ENCODE measurements at places on chromosomes 6 and 20. TPM values are rescaled to one million over a fixed set of nuclear protein-coding genes. Genes with fewer than 3 reads are reported as not detected.

DNA sequence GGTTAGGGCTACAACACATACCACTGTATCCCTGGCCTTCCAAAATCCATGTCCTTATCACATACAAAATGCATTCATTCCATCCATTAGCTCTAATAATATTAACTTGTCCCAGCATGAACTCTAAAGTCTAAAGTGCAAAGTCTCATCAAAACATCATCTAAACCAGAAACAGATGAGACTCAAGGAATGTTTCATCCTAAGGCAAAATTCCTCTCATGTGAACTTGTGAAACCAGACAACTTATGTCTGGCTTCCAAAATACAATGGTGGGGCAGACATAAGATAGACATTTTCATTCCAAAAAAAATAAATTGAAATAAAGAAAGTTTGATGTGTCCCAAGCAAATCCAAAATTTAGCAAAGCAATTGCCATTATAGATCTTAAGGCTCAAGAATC is 257.4 kb downstream of the HTR1B start:
- H3K27me3 ChIP-seq = no peaks in the 10 kb centered on the region
- no peak overlapping the region for H3K4me3 ChIP-seq
- no peak for DNase-seq
- H3K4me1 ChIP-seq = no peaks in the 10 kb centered on the region

The LPA gene
- not detected for total RNA-seq

- peak overlapping the region; percentile 100 for H3K27ac ChIP-seq
- no peaks in the 10 kb centered on the region for H3K27me3 ChIP-seq
Measured at GRCh38 chr20:45971425-45971674, 653 bp downstream of the ZNF335 start.

The BPIFB2 gene
- not detected for total RNA-seq

DNA sequence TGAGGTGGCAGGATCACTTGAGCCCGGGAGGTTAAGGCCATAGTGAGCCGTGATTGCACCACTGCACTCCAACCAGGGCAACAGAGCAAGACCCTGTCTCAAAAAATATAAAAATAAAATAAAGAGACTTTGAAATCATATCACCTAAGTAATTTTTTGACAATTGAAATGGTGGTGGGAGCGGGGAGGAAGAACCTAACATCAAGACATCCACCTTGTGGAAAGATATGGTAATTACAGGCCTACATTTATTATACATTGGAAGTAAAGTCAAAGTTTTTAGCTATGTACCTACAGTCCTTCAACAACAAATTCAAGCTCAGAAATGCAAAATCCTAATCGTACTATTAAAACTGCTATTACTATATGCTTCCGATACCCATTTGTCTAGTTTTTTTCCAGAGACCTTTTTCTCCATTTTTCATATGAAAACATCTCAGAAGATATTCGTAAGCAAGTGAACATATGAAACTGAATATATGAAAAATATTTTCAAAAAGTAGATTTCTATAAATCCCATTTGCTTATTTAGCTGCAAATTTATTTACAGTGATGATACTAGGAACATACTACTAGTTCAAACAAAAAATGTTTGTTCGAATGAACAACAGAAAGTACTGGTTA is 83.3 kb downstream of the SYCP2 start:
- no peak overlapping the region for H3K4me3 ChIP-seq
- no peaks in the 10 kb centered on the region for H3K4me1 ChIP-seq
- H3K27ac ChIP-seq = no peak overlapping the region
- H3K36me3 ChIP-seq = no peaks in the 10 kb centered on the region
- no peak for DNase-seq

The EPHA7 gene
- total RNA-seq = 0.14 TPM
